ENCODE measurements at places on chromosomes 1 and 21.

GRCh38 chr1:38558500-38559445, 300.8 kb downstream of the RRAGC start:
- no peak for DNase-seq

DNA sequence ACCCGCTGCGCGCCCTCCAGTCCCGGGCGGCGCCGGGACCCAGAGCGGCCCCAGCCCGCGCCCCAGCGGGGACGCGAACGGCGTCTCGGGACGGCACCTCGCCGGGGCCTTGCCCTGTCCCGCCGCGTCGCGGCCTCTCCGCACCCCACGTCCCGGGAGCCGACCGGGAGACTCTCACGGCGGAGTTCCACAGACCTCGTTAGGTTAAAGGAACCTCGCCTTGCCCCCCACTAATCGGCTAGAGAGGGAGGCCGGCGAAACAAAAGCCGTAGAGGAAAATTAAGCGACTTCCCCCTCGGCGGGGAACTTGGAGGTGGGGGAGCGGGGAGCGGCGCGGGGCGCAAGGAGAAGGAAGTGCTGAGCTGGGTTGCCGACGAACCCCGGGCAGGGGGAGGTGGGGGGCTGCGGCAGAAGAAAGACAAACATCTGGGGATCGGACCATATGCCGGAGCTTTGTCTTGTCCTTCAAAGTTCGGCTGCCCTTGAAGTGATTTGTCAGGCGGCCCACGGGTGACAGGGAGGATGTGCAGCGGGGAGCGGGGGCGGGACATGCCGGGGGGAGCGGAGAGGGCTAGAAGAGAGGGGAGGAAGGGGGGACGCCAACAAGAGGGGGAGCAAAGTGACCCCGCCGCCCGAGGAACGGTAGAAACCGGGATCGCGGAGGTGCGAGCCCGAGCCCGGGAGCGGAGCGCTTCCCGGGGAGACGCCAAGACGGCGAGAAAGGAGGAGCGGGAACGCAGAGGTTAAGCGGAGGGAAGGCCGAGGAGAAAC, 120.0 kb upstream of the RRP15 start:
- DNase-seq = no peak

- DNase-seq = no peak
Measured at GRCh38 chr1:99571092-99571734, 74.7 kb upstream of the PALMD start.

GRCh38 chr1:247551721-247552120, 2.8 kb downstream of the GCSAML start:
- DNase-seq = no peak

DNA sequence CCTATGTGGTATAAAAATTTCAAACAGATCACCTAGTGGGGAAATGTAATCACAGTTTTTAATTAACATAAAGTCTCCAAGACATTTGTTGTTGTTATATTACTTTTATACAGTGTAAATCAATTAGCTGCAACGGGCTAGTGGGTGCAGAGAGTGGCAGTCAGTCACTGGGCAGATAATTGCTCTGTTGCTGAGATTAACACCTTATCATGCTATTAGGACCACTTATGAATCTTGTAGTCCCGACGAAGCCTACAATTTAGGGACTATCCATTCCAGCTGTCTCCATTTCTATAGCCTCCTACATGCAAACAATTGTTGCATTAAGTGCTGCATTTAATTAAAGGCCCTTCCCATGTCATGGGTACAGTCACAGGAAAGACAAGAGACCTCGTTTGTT, 158.9 kb upstream of the PROX1 start:
- DNase-seq = peak; percentile 50

DNA sequence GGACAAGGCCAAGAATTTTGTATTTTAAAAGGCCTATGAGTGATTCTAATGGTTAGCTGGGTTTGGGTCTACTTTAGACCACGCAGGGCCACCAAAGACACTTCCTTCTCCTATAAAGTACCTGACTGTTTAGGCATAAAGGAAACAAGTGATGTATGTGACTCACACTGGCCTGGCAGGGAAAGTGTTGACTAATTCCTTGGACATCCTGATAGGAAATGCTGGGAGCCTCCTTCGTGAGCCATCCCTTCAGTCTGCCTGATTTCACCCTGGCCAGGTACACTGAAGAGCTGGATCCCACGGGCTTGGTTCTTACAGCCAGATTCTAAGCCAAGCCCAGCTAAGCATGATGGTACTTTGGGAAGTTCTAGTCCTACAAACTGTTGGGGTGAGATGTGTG, 100.5 kb upstream of the HMGB4 start:
- no peak for DNase-seq

GRCh38 chr1:2294725-2295078, 66.6 kb downstream of the SKI start:
- no peak for DNase-seq

DNA sequence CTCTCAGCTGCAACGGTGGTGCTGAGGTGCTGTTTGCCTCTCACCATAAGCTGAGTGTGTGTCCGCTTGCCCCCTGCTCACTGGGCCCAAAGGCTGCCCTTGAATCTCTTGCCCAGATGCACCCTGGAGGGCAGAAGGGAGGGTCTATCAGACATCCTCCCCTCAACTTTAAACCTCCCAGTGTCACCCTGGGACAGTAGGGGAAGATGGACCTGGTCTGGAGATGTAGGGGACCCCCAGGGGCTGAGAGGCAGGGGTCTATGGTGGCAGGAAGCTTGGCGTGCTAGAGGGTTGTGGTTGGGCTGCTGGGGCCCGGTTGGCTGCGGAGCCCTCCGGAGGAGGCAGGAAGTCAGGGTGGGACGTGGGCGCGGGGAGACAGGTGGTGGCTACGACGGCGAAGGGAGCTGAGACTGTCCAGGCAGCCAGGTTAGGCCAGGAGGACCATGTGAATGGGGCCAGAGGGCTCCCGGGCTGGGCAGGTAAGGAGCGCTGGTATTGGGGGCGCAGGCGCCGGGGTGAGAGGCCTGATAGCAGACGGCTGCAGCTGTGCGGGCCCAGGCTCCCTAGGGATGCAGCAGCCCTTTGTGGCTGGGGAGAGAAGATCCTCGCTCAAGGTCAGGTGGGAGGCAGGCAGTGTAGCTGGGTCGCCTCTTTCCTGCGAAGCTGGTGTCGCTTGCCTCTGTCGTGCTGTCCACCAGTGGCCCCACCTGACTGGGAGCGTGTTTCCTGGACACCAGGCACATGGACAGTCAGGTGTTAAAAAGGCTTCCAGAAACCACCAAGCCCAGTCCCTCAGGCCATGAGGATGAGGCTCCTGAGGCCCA, at the start of gene LCK:
Gene LCK, plus strand, starts transcription at position 373 of the 824 bp plus-strand sequence. CDS start 23,065 bp downstream, outside the sequence.
- DNase-seq = no peak

DNA sequence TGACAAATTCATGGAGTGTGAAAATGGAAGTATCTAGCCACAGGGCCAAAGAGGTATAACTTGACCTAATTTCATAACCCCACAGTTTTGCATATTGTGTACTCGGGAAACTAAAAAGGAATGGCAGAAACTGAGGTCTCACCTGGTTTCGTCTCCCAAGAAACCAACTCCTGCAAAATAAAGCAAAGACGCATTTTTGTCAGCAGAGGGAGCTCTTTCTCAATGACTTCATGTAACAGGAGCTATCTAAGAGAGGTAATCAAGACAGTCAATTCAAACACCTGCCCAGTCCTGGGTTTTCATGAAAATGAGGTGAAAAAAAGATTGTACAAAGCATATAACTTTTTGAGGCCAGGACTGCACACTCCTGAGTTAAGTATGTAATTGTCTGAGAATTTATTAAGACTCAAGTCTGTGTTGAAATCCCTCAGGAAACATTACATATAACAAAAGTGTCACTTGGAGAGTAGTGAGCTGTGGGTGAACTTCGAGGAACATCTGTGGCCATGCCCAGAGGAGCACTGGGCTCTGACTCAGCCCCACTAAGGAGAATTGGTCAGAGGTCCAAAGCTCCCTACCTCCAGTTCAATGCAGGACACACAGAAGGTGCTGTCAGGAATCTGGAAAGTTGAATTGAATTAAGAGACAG, 17.6 kb downstream of the FCRL4 start:
- no peak for DNase-seq

DNA sequence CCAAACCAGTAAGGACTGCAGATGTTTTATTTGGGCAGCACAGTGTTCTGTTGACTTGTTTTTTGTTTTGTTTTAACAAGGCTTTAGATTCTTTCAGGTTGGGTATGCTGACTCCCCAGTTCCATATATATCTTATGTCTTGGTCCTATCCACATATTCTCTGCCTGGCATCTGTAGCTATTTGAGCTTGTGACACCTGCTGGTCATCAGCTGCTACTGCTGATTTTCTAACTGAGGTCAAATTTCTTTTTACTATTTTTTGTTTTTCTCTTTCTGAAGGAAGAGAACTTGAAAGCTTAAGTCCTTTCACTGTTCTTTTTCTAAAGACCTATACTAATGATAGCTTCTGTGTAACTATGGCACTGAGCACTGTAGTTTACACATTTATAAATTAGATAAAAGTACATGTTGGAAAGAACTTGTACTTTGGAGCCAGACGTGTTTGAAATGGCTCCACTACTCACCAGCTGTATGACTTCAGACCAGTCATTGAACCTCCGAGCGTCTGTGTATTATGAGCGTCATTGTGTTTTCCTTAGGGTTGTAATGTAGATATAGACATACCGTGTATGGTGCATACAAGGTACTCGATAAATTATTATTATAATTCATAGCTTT, 109.4 kb downstream of the NRDC start:
- peak; percentile 3 for DNase-seq

- DNase-seq = no peak
Measured at GRCh38 chr1:203202431-203203245, 16.1 kb upstream of the CHI3L1 start.

DNA sequence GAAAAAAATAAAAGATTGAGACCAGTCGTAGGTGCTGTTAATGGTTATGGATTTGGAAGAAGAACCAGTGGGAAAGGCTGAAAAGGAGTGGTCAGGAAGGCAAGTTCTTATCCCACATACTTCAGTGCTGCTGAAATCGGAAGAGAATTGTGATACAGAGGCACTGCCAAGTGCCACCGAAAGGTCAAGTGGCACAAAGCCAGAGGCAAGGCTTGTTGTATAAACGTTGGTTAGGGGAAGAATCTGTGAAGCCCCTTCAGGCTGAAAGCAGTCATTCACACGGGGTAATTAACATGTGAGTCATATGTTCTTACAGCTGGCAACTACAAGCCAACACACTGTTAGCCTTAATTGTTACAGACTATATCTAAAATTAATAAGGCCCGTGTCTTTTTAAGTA, 48.8 kb downstream of the ZBTB40 start:
- DNase-seq = peak; percentile 18

GRCh38 chr1:38018864-38019343, 6.4 kb downstream of the UTP11 start:
- no peak for DNase-seq

- DNase-seq = no peak
Measured at GRCh38 chr21:37915941-37916309, 332 bp downstream of the KCNJ6 start.

DNA sequence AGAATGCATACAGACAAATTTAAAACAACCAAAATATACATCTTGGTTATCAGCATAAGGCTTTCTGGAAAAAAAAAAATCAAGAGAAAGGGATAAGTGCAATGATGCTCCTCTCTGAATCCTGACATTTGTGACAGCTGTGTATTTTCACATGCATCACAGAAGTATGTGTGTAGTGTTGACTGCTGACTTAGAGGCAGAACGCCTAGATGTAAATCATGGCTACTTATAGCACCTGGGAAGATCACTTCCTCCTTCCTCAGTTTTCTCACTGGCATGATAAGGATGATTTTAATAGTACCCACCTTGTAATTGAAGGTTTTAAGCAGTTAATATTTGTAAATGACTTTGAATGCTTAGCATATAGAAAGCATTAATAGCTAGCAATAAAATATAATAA, 112.5 kb downstream of the MRPL39 start:
- DNase-seq = no peak

- no peak for DNase-seq
Measured at GRCh38 chr21:37043818-37044217, 29.1 kb downstream of the PIGP start.

DNA sequence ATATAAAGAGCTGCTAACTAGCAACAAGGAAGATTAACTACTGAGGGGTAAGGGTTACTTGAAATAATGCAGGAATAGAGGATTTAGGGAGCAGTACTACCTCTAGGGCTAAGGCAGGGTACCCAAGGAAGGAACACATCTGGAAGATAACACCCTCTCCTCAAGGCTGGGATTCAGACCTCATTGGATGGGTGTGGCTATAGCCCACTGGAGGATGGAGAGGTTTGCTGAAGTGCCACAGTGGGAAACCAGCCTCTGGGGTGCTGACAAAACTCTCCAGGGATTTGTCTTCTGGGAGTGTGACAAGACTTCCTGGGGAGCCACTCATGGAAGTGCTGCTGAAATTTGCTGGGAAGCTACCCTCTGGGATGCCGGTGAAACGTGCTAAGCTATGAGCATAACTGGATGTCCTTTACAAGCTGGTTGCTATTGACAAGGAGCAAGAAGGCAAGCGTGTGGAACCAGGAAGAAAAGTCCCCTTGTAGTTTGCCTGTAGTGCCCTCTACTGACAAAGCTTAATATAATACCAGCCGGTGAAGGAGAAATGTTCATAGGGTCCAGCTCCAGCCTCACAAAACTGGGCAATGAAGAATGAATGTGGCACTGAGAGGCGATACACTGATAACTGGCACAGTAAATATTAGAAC, 122.8 kb upstream of the USP24 start:
- peak; percentile 60 for DNase-seq

GRCh38 chr1:233182587-233182986, 112.9 kb downstream of the PCNX2 start:
- no peak for DNase-seq
